Activated effector memory CD4-positive, alpha-beta T cell treated with Interleukin-2 at 50 U/mL for 16 hours (primary cell): ENCODE measurements at places on chromosomes 2 and 18.

DNA sequence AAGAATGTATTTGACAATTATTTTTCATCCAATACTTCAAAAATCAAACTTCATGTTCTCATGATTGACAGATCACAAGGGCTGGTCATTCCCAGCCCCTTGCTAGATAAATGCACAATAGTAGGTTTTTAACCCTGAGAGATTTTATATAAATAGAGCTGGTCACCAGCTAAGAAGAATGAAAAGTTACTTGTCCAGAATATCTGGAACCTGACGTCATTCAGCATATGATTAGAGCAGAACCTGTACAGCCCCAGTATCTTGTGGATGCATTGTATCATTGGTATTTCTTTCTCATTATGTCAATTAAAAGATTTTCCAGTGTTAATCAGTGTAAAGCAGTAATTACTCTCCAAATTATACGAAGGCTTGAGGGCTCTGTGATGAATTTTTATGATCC is 202.8 kb upstream of the RND3 start:
- DNase-seq = no peak

DNA sequence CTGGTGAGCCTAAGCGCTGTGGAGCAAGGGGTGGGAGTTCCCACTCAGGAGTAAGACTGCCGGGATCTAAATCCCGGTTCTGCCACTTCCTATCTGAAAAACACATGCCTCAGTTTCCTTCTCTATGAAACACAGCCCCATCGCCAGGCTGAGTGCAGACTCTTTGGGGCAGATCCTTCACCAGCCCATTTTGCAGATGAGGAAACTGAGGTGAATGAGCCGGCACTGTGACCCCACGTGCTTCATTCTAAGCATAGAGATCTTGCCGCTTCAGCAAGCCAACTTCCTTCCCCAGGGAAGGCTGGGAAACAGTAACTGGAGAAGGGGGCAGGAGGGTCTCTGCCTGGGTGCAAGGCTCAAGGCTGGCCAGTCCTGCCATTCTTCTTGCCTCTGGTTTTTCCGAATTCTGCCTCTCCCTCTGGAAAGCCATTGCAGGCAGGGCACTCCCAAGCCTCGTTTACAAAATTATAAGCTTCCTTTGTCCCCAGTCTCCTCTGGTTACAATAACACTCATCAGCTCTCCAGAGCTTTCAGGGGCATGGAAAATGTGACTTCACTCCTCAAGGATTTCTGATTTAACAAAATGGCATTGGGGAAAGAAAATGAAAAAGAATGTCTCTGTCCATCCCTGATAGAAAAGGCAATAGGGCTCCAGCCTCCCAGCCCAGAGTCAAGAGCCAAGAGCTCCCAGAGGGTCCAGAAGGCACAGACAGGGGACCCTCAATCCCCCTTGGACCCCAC is 249.2 kb downstream of the TNS1 start:
- DNase-seq = no peak

- no peak for DNase-seq
Measured at GRCh38 chr2:195646424-195646823, 10.6 kb upstream of the SLC39A10 start.

DNA sequence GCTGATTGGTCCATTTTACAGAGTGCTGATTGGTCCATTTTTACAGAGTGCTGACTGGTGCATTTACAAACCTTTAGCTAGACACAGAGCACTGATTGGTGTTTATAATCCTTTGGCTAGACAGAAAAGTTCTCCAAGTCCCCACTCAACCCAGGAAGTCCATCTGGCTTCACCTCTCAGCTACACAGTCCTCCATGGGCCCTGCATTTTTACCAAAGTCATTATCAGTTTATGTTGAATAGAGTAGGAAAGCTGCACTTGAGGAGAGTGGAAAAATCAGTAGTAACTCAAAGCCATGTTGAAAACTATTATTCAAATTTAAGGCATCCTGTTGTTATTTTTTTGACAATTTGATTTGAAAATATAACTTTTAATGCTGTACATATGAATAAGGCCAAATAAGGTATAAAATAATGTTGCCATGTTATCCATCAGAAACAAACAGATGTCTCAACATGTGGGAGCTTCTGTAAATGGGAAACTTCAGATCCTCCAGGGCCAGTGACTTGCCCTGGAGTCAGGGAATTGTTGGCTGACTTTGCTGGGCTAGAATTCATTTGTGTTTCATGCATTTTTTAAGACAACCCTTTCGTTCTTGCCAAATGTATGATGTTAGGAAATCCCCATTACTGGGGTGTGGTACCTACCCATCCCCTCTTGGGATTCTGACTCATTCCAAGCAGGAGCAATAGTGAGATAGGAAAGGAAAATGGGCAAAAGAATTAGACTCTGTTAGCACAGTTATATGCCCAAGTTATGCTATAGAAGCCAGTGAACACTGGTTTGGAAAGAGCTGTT is 37.8 kb upstream of the CCDC195 start:
- no peak for DNase-seq

- no peak for DNase-seq
Measured at GRCh38 chr2:55175254-55176093, 56.6 kb downstream of the CLHC1 start.

- no peak for DNase-seq
Measured at GRCh38 chr18:79169958-79170555, 100.9 kb downstream of the ATP9B start.

DNA sequence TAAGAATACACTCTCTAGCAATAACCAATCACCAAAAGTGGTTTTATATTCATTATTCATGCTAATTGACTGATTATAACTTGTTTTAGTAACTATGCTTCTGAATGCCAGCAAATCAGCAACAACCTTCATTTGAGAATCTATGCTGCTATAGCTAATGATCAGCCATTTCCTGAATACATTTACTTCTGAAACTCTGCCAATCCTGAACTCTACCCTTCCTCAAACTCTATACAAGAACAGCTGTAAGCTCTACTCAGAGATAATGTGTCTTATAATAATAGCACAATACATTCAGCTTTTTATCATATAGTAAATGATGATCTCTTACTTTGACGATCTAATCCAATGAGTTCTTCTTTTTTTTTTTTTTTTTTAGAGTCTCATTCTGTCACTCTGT is 85.7 kb upstream of the EPAS1 start:
- DNase-seq = no peak

GRCh38 chr2:76073992-76074604 is 363.4 kb upstream of the GCFC2 start:
- no peak for DNase-seq

DNA sequence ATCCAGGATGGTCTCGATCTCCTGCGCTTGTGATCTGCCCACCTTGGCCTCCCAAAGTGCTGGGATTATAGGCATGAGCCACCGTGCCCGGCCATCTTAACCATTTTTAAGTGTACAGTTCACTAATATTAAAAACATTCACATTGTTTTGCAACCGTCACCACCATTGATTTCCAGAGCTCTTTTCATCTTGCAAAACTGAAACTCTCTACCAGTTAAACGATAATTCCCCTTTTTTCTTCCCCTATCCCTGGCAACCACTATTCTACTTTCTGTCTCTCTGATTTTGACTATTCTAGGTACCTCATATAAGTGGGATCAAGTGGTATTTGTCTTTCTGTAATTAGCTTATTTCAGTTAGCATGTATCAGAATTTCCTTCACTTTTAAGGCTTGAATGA is 16.8 kb upstream of the NEUROD1 start:
- DNase-seq = no peak

GRCh38 chr2:121034551-121034950 is 250.5 kb downstream of the TFCP2L1 start:
- DNase-seq = no peak

DNA sequence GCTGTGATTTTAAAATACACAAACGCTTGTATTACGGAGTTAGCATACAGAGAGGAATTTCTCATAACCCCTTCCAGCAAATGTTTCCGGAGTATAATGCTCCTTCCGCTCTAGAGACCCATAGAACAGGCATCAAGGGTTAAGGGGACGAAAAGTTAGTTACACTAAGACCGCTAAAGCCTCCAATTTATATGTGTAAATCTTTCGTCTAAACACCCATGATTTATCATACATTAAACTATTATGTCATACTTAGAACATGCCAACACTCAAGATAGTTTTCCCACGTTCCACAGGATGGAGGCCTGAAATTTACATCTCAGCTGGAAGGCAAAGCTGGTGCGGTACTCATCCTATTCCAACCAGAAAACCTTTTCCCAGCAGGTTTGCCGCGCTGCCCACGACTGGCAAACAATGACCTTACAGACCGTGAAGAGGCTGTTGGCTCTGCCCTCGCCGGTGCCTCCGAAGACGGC is 650 bp downstream of the ORMDL1 start:
- DNase-seq = no peak

DNA sequence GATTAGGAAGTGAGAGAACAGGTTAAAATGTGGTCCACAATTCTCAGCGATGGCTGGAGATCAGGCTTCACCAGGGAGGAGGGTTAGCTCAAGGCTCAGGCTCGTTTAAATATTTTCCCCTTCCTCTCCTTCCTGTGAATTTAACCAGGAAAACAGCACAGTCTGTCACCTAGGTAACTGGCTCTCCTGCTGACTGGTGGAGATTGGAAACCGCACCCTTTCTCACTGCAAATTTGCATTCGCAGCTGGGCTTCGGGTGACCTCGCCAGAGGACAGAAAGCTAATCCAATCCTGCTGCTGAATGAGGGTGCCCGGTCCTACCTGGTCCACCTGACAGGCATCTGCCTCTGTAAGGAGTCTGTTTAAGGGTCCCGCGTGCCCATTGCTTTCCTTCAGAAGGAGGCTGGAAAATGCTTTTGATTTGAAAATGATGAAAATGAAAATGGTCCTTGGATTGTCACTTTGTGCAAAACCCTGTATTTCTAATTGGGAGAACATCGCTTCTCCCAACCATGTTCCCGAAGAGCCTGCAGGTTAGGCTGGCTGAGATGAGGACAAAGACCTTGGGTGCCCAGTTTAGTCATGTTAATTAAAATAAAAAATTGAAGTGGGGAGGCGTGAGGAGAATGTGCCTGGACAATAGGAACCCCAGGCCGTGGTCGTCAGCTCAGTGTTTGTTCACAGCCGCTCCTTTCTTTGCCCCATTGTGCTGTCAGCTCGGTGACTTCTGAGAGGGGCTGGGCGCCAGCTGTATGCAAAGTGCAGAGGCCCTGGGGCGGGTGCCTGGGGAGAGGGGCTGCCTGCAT is 43.4 kb upstream of the MTCL1 start:
- DNase-seq = no peak

- DNase-seq = no peak
Measured at GRCh38 chr2:84938194-84938879, 32.6 kb upstream of the KCMF1 start.

DNA sequence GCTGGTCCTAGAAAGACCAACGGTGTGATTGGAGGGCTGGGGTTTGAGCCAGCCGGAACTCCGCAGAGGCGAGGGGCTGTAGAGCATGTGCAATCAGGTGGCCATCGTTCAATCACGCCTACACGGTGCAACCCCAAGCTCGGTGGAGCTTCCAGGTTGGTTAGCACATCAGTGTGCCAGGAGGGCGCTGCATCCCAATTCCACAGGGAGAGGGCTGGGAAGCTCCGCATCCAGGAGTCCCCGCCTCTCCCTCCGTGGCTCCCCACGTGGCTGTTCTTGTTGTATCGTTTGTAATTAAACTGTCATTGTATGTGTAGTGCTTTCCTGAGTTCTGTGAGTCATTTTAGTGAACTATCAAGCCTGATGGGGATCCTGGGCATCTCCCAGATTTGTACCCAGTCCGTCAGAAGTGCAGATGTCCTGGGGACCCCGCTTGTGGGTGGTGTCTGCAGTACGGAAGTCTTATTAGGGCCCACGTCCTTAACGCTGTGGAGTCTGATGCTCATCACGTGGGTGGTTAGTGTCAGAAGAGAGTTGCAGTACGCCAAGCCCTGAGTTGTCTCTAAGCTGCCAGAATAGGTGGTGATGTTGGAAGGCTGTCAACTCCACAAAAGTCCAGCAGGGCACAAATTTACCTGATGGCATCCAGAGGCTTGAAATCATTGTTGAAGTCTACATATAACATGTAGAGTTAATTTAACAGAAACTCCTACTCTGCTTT is 20.6 kb upstream of the AMMECR1L start:
- DNase-seq = no peak

- DNase-seq = no peak
Measured at GRCh38 chr2:161421686-161422085, 5.6 kb downstream of the TBR1 start.

DNA sequence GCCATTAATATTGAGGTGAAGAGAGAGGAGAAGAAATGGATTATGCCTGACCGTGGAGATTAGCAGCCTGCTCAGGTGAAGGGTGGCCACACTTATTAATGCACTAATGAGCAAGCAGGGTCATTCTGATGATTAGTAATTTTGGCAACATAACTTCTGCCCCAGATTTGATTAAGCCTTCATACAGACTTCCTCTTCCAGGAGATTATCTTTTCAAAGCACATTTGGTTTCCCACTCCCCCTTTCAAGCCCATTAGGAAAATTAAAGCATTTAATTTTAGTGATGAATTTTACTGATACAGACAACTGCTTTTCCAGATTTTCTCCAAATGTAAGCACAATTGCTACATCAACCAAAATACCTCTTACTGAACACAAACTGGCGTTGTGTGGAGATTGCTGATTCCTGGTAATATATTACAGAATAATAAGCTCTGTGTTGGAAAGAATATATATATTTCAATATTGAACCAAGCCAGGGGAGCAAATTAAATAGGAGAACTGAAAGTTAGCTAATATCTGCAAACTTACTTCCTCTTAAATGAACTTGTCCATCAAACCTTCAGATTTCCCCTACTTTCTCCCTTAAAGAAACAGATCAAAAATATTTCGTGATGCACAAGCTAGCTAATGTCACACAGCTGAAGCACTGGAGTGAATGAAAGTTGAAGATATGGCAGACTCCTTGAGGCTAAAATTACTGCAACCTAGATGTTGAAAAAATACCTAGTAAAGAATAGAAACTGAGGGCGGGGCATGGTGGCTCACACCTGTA is 140.8 kb downstream of the FAM210A start:
- DNase-seq = no peak

- DNase-seq = peak; percentile 32
Measured at GRCh38 chr2:98664323-98664722, 55.9 kb downstream of the UNC50 start.

DNA sequence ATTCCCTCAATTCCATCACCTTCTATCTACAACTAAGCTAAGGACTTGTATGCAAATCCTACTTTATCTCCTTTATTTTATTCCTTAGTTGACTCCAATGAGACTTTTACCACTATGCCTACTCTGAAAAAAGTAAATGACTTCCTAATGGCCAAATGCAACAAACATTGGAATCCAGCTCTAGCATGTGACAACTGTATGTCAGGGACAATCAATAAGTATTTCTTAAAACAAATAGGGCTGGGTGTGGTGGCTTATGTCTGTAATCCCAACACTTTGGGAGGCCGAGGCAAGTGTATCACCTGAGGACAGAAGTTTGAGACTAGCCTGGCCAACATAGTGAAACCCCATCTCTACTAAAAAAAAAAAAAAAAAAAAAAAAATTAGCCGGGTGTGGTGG is 21.8 kb downstream of the METTL4 start:
- no peak for DNase-seq

DNA sequence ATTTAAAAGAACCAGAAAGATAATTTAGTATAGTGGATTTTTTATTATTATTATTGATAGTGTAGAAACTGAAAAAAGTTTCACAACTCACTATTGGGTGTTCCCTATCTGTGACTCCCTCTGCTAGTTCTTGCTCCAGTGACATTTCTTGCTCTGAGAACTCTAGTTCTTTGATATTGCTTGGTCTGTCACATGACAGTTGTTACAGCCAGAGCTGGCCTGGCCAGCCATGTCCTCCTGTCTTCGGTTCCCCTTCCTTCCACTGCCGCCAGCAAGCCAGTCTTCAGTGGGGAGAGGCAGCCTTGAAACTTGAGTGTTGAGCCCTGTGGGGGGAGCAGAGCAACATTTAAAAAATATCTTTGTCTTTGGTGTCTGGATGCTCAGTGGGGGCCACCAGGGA is 7.6 kb upstream of the THOC1 start:
- no peak for DNase-seq

- no peak for DNase-seq
Measured at GRCh38 chr2:208266936-208267335, 881 bp downstream of the PIKFYVE start.
